Astrocyte of the hippocampus (primary cell): ENCODE measurements at places on chromosomes 2 and 18.

GRCh38 chr2:37262522-37262921 is 31.1 kb downstream of the NDUFAF7 start:
- no peak for DNase-seq

DNA sequence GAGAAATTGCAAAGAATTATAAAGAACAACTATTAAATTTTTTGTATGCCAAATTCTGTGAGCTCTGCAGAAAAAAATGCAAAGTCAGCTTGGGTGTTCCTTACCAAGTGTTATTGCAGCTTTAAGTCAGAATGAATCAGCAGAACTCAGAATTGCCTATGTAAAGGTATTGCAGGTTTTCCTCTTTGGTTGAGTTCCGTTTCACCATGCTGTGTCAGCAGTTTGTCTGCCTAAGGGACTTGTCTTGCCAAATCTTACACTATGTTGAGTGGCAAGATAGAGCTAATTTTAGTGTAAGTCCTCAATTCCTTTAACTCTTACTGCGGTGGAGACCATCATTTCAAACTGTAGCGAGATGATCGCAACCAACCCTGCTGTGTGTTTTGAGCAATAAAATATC is 38.8 kb downstream of the ADAM23 start:
- DNase-seq, result no peak

DNA sequence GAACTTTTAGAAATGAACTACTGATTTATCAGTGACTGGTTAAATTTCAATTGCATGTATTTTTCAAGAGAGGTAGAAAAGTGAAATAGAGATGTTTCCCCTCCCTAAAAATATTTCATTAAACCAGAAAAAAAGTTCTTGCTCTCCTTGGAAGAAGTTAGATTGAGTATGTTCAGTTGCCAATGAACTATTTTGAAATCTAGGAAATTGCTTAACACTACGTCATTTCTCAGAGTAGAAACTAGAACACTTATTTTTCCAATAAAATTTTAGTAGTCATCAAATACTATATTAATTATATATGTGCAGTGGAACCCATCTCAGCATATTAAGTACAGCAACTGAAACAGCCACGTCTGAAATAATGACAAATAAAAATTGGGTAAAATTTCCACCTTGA is 51.8 kb upstream of the STAT1 start:
- DNase-seq, result no peak

DNA sequence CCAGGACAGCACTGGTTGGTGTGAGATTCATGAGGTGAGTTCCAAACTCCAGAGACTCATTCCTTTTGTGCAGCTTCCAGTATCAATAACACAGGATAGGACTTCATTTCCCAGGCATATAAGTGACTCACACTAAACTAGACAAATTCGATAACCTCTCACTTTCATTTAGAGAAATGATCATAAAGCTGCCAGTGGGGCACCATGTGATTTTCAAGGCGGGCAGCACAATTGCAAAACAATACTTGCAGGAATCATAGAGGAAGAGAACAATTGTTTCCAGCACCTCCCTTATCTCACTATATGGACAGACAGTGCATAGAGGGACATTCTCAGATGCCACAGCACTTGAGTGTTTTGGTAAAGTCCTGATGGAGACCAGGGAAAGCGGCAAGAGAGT is 31.3 kb upstream of the DNAH7 start:
- no peak for DNase-seq

DNA sequence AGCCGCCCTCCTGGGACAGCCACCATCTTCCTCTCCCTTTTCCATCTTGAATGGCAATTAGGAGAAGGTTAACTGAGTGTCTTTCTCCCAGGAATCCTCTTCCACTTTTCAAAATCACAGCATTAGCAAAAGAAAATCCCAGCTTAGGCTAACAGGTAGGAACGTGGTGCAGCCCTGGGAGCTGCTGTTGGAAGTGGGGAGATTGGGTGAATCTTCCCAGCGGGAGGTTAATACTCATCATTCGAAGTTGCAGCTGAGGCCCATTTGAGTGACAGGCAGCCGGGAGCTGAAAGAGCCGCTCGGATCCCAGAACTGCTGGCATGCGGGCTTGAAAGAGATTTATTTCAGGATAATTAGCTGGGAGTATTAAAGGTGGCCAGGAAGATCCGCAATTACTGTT is 306.0 kb downstream of the BCL11A start:
- DNase-seq, result no peak

DNA sequence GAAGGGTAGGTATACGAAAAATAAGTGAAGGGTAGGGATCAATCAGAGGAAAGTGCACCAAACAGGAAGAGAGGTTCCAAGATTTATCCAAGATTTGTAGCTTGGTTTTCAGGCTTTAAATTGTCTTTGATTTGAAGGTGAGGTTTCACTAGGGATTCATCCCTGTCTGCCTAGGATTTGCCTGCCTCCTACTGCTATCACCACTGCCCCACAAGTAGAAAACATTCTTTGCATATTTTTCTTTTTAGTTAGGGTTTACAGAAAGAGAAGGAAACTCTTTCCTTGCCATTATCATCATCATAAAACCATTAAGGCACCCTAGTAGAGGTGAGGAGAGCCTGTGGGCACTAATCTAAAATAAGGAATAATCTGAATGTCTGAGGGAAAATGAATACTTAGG is 45.8 kb upstream of the TANC1 start:
- no peak for DNase-seq

DNA sequence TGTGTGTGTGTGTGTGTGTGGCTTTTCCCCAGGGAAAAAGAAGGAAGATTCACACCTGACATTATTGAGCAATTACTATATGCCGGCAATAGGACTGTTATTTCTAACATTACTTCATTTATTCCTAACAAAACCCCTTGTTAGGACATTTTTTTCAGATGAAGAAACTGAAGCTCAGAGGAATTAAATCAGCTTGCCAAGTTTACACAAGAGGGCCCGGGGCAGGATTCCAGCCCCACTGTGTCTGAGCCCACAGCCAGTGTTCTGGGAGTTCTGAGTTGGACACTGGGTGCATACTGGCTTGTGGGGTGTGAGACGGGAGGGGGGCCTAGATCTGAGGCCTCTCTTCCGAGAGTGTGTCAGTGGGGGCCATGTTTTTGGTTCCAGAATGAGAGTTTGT is 9.9 kb downstream of the TOGARAM2 start:
- peak; percentile 76 for DNase-seq

- DNase-seq, result no peak
These were observed 387.3 kb downstream of the MEIS1 start for GRCh38 chr2:66822186-66822585.

GRCh38 chr2:6326958-6327357 is 538.7 kb downstream of the CMPK2 start:
- DNase-seq, result no peak

- peak; percentile 46 for DNase-seq
These were observed 679 bp downstream of the RNF144A start for GRCh38 chr2:6917761-6918421.

DNA sequence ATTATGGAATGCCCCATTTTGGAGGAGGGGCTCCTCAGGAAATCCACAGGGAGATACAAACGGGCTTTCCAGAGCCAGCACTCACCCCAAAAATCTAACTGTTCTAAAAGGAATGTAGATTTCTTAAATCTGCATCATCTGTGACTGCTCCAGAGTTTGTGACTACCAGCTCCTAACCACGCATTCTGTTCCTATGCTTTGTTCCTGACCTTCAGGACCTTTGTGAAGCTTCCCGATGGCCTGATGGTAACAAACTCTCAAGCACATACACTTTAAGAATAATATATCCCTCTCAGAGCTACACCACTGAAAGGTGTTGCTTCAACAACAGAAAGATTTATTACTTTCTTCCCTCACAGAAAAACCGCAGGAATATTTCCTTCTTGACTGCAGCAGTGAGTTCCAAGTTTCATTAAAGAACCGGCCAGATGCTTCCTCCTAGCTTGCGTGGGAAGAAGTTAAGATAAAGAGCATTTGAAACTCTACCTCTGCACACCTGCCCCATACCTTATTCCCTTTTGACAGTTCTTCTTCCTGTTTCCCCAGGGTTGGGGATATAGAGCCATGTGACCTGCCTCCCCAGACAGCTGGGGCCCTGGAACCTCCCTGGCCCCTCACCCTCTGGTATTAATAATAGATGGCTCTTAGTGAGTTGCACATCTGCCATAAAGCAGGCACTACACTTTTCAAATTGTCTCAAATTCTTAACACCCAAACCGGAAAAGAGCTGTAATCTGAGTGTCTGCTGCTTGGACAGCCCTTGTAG is 40.2 kb upstream of the EML4 start:
- DNase-seq, result no peak

DNA sequence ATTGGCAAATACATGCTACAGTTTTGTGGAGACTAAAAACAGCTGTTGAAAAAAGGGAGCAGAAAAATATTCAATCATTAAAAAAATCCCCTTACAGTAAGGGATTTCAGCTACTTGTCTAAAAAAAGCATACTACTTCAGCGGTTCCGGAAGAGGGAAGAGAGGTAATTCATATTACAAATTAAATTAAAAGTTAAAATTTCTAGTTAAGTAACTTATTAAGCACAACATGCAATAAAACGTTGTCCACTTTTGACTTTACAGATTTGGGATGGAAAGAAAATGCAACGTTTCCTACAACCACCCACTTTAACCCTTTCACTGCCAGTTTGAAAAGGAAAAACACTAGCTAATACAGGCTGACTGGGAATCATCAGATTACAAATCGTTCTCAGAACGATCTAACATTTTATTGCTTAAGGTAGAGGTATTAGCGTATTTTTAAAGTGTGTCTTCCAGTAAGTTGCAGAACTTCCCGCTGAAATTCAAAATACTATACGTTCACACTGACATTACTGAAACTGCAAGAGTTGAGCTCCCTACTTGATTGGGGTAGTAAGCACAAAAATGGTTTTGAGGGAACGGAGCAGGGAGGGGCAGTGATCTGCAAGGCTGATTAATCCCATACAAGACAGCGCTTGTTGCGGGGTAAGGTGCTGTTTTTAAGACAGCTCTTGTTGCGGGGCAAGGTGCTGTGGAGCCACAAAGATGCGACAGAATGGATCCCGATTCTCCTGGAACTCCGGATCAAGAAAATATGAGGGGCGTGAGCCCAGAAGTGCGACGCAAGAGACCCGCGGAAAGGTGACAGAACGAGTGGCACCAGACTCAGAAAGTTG is 743 bp downstream of the HADHA start:
- DNase-seq, result peak; percentile 47

GRCh38 chr18:79706006-79706405 is 26.4 kb downstream of the CTDP1 start:
- DNase-seq, result no peak

GRCh38 chr2:120949027-120949956 is 213.6 kb downstream of the GLI2 start:
- DNase-seq, result no peak

- peak; percentile 51 for DNase-seq
These were observed 348.0 kb downstream of the DLGAP1 start for GRCh38 chr18:4107049-4107467.

DNA sequence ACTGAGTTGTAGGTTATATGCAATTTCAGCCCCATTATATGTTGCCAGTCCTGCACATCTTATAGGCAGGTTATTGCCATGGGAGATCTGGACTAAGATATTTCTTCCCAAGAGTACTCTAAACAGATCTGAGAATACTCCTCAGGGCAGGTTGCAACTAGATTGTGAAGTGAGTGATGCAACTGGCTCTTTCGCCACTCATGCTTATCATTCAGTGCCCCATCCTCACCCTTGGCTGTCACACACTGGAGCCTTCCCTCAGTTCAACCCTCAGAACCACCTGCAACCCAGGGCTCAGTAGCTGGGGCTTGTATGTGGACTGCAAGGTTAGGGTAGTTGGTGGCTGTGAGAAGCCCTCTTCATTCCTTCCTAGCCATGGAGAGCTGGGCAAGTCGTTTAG is 14.1 kb downstream of the MERTK start:
- DNase-seq, result no peak

- peak; percentile 68 for DNase-seq
These were observed 506.1 kb upstream of the FAM98A start for GRCh38 chr2:34105006-34105767.
